ENCODE measurements at places on chromosomes 5 and 9. TPM values are rescaled to one million over a fixed set of nuclear protein-coding genes. Genes with fewer than 3 reads are reported as not detected.

Gene CCDC183
- 0.99 TPM for total RNA-seq

Gene TEK
- 19.2 TPM for total RNA-seq

Gene CTXN3
- not detected for total RNA-seq

Gene BTNL9
- 30.5 TPM for total RNA-seq

Gene KIAA1191
- 79.8 TPM for total RNA-seq

Gene RNF130
- total RNA-seq, result 38.7 TPM

Gene ENTPD2
- 2.9 TPM for total RNA-seq

Gene AK8
- 1.4 TPM for total RNA-seq

Gene IFNA6
- total RNA-seq, result not detected

Gene ZDHHC21
- total RNA-seq, result 5.2 TPM

Gene COL15A1
- total RNA-seq, result 62.5 TPM

Gene GPBP1
- total RNA-seq, result 50.1 TPM

Gene IL6ST
- total RNA-seq, result 210 TPM

Gene SLC26A2
- total RNA-seq, result 14.7 TPM

Gene DOCK8
- total RNA-seq, result 2.3 TPM

Gene TLX3
- not detected for total RNA-seq

Gene PALM2AKAP2
- total RNA-seq, result 92.8 TPM

Gene OBP2B
- not detected for total RNA-seq

Gene DMRT3
- total RNA-seq, result not detected
